ENCODE measurements at places on chromosomes 1 and 21.

DNA sequence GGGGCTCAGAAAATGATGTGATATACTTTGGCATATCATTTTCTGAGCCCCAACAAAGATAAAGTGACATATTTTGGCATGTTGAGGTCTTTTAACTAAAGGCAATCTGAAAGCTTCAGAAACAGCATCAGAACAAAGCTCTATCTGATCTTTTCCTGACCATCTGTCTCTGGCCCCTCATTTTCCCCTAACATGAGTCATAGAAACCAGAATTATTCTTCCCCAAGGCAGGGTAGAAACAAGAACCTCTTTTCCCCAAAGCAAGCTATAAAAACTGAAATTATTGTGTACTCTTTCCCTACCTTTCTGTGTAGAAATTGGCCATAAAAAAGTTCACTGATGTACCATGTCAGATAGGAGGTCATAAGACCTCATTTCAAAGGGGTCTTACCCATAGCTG, 48.7 kb upstream of the PLA2G4A start:
- DNase-seq = no peak

DNA sequence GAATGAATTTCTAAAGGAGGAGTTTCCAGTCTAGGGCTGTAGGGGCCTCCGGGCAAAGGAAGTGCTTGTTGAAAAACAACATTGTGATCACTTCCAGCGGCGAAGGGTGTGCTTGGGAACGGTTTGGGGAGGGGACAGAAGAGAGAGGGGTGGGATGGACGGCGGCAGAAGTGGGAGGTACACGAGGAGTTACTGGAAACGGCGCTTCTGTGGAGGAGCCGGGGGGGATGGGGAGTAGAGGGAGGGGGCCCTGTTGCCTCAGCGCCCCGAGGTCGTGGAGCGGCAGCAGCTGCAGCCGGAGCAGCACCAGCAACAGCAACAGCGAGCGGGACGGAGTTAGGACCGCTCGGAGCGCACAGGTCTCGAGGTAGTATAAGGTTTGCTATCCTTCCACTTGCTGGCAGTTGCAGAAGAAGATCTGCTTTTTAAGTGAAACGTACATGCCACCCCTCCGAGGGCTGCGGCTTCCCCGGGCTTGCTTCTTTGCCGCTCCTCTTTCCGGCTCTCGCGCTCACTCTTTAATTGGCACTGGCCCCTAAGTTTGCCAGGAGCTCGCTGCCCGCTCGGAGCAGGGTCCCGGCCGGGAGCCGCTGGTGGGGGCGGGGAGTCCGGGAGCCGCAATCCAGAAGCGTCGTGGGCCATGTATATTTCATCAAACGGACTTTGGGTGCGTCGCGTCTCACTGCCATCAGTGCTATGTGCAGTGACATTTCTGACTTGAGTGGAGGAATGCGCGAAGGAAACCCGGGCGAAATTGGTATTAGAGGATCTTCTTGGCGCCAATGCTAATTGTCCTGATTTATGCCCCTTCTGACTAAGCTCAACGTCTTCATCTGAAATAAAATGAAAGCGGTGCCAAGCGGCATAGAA, 771 bp upstream of the NTNG1 start:
- peak; percentile 74 for DNase-seq

- no peak for DNase-seq
Measured at GRCh38 chr1:205593532-205593931, 38.3 kb downstream of the ELK4 start.

GRCh38 chr1:35931446-35932157, 697 bp downstream of the AGO3 start:
- no peak for DNase-seq

DNA sequence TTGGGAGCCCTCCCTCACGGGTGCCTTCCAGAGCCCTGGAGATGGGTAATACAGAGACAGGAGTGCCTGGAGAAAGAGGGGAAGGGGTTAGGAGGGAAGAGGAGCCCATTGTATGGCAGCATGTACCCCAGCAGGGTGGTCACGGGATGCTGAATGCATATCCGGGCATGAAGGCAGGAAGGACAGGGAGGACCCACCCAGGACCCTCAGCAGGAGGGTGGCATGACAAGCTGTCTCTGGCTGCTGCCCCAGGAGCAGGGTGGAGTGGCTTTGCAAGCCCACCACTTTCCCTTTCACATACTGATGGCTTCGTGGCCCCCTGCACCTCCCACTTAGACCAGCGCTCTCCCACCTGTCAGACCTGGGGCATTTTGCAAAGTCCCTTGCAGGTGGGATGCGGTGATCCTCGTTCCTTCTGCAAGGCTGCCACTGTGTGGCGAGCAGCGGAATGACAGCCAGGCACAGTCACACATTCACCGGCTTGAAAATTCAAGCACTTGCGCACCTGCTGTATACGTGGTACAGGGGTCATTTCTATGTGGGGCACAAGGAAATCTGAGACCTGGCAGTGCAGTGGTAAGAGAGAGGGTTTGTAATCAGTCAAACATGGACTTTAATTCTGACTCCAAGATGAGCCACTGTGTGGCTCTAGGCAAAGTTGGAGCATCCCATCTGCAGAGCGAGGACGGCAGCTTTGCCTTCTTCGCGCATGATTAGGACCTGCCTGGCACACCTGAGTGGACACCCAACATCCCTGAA, 53.2 kb upstream of the TMEM51 start:
- DNase-seq = peak; percentile 79

DNA sequence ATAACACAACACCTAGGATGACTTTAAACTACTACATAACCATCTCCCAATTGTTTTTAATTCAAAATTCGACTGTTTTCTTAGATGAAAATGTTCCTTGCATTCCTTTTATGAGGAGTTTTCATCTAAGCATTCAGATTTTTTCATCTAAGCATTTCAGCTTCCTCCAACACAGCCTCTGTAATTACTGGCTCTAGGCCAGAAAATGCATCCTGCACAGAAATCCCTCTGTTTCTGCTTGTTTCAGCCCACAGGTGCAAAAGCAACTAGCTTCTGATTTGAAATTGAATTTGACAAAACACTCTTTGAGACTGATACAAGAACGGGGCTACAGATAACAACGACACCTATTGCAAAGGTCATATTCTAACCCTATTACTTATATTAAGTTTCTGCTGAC, 90.4 kb downstream of the RGS21 start:
- DNase-seq = no peak

- DNase-seq = no peak
Measured at GRCh38 chr1:47791879-47792608, 205.1 kb downstream of the TRABD2B start.

All from AG20443 (cell line).